ENCODE measurements at places on chromosomes 2 and 18.

GRCh38 chr2:100606726-100607343, 44.0 kb downstream of the PDCL3 start:
- peak; percentile 38 for DNase-seq

- DNase-seq: no peak
These were observed 167.2 kb downstream of the NUP35 start for GRCh38 chr2:183291436-183291835.

DNA sequence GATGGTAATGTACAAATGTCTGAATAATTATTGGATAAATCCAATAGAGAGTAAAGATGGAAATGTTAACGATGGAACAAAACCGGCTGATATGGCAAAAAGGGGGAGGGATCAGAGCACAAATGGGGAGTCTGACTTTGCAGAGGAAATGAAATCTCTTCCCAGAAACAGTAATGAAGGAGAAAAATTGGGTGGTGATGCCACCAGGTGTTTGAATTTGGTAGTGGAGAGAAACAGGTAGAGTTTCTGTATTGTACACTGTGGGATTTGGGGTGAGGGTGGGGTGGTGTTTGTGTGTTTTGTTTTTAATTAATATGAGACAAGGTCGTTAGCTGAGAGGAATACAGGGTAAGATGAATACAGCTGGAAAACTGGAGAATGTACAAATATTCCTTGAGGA, 20.4 kb upstream of the XDH start:
- no peak for DNase-seq

GRCh38 chr2:160471950-160472349, 21.7 kb downstream of the RBMS1 start:
- no peak for DNase-seq

DNA sequence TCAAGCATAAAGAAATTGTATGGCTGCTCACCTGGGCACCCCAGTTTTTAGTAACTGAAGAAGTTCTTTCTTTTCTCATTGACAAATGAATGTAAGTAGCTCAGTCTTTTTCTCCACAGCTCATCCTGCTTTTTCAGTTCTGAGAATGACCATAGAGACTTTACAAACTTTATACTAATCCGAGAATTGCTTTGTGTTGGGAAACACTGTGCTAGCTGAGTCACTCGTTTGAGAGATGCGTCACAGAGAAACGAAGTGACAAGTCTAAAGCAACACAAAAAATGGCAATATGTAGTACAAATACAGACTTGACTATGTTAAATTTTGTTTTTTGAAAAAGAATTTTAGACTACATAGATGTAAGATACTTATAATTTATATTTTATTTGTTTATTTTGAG, 9.0 kb downstream of the LRRTM4 start:
- no peak for DNase-seq

DNA sequence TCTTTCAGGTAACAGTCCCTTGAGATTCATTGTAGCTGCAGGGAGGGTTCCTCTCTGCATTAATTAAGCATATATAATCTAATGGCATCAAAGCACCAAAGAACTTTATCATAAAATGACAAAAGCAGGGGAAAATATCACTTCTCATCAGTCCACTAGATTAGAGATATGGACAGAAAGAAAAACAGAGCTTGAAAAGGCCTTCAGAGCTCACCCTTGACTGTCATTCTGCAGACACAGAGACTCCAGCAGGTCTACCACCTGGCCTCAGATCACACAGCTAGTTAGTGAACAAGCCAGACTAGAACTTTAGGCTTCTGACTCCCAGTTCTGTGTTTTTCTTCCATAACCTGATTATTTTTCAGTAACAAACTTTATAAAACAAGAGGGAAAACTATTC, 88.5 kb downstream of the FIGN start:
- DNase-seq: no peak

DNA sequence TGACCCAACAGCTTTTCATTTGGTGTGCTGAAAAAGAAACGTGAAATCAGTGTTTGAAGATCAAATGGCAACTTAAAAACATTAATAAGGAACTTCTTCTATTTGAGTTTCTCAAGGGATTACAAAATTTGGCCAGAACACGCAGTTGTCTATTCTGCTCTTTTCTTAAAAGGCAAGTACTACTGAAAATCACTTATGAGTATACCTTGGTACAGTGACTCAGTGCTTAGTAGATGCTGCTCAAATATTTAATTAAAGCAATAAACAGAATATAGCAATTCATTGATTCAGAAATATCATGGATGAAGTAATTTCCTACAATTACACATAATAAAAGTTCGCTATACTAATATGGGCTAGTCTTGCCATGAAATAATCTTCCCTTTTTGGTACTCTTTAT, 38.2 kb upstream of the MCM6 start:
- DNase-seq: no peak

DNA sequence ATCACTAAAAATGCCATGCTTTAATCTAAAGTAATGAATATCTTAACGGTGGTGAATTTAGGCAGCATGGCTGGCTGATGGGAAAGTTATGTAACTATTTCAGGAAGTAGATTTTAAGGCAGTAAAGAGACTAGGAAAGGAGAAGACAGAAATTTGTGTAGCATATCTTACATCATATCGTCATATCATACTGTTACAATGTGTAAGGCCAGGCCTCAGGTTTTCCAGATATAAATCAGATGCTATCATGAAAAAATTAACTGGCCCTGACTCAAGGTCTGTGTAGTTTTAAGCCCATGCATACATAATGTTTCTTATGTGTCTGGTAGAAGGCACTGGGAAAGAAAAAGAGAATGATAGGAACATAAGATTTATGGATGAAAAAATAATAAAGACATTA, 8.9 kb upstream of the FAP start:
- DNase-seq: no peak

- DNase-seq: peak; percentile 59
These were observed 3.6 kb upstream of the DLX2 start for GRCh38 chr2:172106108-172106961.

- DNase-seq: peak; percentile 34
These were observed 76.5 kb upstream of the DLX2 start for GRCh38 chr2:172179045-172179701.

- DNase-seq: no peak
These were observed 283.8 kb upstream of the LYPD1 start for GRCh38 chr2:132953771-132954170.

DNA sequence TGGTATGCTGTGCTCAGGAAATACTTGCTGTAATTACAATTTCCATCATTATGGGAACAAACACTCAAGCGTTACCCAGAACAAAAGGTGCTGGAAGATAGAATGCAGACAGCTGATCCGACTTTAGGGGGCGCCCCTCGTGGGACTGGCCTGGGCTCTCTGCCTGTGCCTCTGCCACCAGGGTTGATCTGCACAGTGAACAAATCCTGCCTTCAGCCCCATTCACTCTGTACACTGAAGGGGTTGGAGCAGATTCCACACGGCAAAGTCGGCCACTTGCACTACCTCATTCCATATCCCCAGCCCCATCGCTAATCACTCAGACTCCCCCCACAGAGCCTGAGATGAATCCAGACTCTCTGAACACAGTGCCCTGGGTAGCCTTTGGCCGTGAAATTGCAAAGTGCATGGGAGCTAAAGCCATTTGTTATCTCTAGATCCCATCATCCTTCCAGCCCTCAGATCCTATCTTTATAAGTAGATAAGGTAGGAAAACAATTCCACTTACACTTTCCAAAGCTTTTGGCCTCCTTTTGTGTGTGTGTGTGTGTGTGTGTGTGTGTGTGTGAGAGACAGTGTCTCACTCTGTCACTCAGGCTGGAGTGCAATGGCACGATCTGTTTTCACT, 69.3 kb downstream of the INPP5D start:
- DNase-seq: no peak

GRCh38 chr2:202941771-202942170, 29.7 kb downstream of the CARF start:
- no peak for DNase-seq

DNA sequence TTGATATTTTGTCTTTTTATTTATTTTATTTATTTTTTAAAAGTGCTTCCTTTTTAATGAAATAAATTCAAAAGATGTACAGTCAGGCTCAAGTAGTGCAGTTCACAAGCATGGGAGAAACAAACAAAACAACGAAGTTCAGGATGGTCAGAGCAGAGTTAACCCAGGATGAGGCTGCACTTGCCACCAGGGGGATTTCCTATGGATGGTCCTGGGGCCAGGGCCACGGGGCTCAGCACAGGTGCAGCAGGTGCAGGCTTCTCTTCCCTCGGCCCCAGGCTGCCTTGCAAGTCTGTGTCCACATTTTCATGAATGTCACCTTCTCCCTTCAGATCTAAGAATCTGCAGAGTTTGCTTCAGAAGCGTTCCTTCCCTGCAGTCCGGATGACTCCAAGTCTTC, 76.5 kb downstream of the CDCA7 start:
- DNase-seq: no peak

DNA sequence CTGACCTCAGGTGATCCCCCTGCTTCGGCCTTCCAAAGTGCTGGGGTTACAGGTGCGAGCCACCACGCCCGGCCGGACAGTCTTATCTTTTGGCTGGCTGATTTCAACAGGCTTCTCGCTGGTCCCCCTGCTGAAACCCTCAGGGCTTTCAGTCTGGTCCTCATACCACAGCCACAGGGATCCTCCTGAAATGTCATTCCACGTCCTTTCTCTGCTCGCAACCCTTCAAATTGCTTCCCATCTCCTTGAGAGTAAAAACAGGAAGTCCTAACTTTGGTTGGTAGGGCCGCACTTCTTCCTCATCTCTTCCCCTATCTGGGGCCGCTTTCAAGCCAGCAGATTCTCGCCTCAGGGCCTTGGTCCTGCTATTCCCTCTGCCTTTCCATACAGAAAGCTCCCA, 1.4 kb upstream of the CAB39 start:
- no peak for DNase-seq

- no peak for DNase-seq
These were observed 490.9 kb downstream of the STK39 start for GRCh38 chr2:167756446-167756845.

GRCh38 chr2:172782506-172783164, 47.0 kb downstream of the RAPGEF4 start:
- no peak for DNase-seq

DNA sequence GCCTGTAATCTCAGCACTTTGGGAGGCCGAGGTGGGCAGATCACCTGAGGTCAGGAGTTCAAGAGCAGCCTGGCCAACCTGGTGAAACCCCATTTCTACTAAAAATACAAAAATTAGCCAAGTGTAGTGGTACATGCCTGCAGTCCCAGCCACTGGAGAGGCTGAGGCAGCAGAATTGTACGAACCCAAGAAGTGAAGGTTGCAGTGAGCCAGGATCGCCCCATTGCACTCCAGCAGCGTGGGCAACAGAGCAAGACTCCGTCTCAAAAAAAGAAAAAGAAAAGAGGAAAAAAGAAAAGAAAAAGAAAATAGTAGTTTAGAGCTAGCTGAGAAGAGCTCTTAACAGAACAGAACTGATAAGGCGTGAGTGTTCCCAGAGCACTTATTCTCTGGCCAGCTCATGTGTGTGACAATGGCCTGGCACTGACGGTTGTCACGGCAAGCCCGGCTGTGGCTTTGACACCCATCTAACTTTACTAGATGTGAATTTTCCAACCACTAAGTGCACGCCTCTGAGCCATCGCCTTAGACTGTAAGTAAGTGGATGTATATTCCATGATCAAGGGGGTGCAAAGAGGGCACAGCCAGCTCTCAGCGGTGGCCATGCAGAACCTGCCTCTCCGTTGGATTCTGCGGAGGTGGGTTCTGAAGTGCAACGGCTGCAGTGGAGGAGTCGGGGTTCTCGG, 80.0 kb downstream of the ZNF516 start:
- DNase-seq: no peak

- DNase-seq: no peak
These were observed 19.3 kb upstream of the CPS1 start for GRCh38 chr2:210536973-210537650.

DNA sequence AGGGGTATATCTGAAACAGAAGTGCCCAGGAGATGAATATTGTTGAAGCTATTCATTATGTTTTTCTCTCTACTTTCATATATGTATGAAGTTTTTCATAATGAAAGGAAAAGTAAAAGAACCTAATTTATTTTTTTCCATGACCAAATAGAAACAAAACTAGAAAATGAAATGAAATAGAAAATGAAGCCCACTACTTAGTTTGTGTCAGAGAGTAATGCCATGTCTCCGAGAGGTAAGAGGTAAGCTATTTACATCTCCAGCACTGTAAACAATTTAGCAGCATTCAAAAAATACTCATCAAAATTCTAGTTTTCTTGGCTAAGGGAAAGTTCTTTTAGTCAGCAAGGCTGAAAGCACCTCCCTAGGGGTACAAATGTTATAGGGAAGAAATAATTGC, 238.6 kb downstream of the PTH2R start:
- DNase-seq: no peak

DNA sequence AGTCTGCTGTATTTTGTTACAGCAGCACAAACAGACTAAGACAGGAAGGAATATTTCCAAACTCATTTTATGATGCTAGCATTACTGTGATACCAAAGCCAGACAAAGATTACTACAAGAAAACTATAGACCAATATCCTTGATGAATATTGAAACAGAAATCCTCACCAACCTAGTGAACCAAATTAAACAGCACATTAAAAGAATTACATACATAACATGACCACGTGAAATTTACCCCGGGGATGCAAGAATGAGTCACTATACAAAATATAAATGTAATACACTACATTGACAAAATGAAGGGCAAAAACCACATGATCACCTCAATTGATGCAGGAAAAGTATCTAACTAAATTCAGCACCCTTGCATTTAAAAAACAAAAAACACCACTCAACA, 112.6 kb downstream of the CHN1 start:
- no peak for DNase-seq

GRCh38 chr18:27863780-27864430, 313.0 kb downstream of the CDH2 start:
- no peak for DNase-seq

- peak; percentile 21 for DNase-seq
These were observed 79.4 kb upstream of the TCF7L1 start for GRCh38 chr2:85053802-85054201.

GRCh38 chr2:54149638-54150441, 34.4 kb downstream of the ACYP2 start:
- no peak for DNase-seq

DNA sequence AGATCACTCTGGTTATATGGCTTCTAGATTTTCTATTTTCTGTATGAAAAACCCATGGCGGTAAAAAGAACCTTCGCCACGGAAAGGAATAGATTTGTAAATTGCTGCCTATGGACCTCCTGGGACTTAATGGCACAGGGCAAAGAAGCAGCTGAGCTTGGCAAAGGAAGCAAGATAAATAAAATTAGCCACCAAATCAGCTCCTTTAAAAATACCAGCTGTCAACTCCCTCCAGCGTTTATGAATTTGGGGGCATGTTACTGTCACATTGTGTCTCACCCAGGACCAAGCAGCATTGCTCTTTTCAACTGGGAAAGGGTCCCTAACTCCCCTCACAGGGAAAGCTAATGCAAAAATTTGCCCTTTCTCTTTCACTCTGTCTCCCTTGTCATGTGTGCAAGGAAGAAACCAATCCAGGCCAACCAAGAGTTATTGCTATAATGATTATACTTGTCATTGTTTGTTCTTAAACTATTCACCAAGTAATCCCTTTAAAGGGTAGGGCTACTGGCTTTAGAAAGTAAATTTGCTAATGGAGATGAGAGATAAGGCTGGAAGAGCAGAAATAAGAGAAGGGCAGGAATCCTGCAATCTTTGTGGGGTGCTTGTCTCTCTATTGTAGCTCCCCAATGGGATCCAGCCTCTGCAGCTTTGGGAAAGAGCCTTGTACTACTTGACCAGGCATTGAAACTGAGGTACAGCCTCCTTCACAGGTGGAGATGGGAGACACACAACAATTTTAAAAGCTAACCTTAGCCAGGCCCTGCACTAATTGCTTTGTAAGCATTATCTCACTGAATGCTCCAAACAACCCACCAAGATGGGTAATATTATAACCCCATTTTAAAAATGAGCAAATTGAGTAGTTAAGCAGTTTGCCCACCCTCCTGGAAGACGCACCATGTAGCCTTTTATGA, 119.1 kb upstream of the KLF7 start:
- no peak for DNase-seq
